Fibroblast of skin of right quadriceps (primary cell): ENCODE measurements at places on chromosomes 2 and 18.

- no peak for DNase-seq
Measured at GRCh38 chr18:58180172-58180571, 136.1 kb downstream of the NEDD4L start.

DNA sequence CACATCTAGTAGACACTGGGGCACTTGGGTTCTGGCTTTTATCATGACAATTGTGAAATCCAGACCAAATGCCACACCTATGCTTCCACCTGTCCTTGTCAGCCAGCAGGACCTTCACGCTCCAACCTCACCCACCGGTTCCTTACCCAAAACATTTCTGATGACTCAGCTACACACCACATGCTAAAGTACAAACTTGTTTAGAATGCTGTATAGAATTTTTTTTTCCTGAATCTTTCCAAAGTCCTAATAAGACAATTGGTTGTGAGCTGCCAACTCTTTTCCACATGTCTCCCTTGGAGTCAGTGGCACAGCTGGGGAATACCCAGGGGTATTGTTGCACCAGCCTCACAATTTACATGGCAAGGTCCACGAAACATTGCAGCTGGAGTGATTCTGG is 75.5 kb upstream of the LPIN2 start:
- no peak for DNase-seq

GRCh38 chr2:128494640-128495321 is 176.1 kb upstream of the HS6ST1 start:
- no peak for DNase-seq

DNA sequence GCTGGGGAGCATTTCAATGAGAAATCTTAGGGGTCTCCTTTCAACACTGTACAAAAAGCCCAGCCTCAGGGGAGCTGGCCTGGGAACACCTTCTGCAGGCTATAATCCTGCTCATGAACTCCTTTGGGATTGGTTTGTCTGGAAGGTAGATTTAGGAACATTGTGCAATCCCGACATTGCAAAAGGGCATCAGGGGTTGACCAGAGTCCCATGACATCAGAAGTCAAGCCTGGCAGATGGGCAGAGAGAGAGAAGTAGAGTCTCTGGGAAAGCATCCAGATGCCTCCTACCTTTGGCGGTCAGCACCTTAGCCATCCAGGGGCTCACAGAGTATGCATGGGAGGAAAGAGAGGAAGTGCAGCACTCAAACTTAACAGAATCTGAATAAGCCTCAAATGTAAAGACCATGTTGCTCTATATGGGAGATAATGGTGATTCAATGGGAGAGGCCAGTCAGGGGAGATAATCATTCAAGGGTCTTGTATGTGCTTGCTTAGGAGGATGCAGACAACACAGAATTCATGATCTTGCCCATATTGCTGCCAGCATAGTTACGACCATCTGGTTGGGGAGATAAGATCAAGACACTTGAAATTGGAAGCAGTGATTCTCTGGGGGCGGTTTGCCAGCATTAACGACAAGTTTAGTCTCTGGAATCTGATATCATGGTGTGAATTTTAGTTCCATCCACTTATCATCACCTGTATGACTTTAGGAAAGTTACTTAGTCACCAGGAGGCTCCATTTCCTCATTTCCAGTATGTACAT is 58.3 kb upstream of the UPP2 start:
- DNase-seq, result no peak

DNA sequence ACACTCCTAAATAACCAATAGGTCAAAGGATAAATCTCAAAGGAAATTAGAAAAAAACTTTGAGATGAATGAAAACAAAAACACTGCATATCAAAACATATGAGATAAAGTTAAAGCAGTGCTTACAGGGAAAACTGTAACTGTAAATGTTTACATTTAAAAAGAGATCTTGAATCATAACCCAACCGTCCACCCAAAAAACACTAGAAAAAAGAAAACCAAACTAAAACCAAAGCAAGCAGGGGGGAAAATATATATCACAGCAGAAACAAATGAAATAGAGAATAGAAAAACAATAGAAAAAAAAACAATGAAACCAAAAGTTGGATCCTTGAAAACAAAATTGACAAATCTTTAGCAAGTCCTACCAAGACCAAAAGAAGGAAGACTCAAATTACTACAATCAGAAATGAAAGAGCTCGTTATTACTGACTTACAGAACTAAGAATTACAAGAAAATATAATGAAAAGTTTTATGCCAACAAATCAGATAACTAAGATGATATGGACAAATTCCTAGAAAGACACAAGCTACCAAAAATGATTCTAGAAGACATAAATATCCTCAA is 65.6 kb downstream of the TLK1 start:
- DNase-seq, result no peak
